ENCODE measurements at places on chromosomes 4 and X. TPM values are rescaled to one million over a fixed set of nuclear protein-coding genes. Genes with fewer than 3 reads are reported as not detected.

The TTC29 gene
- not detected for polyA plus RNA-seq

The YY2 gene
- 0.54 TPM for polyA plus RNA-seq

The NDNF gene
- not detected for polyA plus RNA-seq

The IGSF1 gene
- polyA plus RNA-seq, result not detected

The RHOXF1 gene
- polyA plus RNA-seq, result 2.8 TPM

The FGG gene
- polyA plus RNA-seq, result not detected

The LIAS gene
- polyA plus RNA-seq, result 13.6 TPM

The HPSE gene
- polyA plus RNA-seq, result 8.3 TPM

The ADH4 gene
- polyA plus RNA-seq, result not detected

The TMEM150C gene
- polyA plus RNA-seq, result 0.13 TPM

The AR gene
- polyA plus RNA-seq, result 0.12 TPM

The SLC38A5 gene
- polyA plus RNA-seq, result 21.6 TPM

The SLC6A8 gene
- 0.08 TPM for polyA plus RNA-seq

The TIGD4 gene
- polyA plus RNA-seq, result not detected

The MAMLD1 gene
- 0.24 TPM for polyA plus RNA-seq

The HMGB2 gene
- 288 TPM for polyA plus RNA-seq

The ART3 gene
- not detected for polyA plus RNA-seq

The MAGED4 gene
- 0.31 TPM for polyA plus RNA-seq

The FUNDC2 gene
- 169 TPM for polyA plus RNA-seq

The HELT gene
- not detected for polyA plus RNA-seq

The CENPE gene
- polyA plus RNA-seq, result 1.00 TPM

The ZDHHC15 gene
- 0.08 TPM for polyA plus RNA-seq

The ZCCHC12 gene
- polyA plus RNA-seq, result not detected

The GPR173 gene
- not detected for polyA plus RNA-seq

The ARX gene
- polyA plus RNA-seq, result not detected

The SMIM10L2A gene
- polyA plus RNA-seq, result 0.30 TPM

The MYOZ2 gene
- polyA plus RNA-seq, result not detected

The VCX2 gene
- not detected for polyA plus RNA-seq

The F8A2 gene
- polyA plus RNA-seq, result not detected

The PARM1 gene
- polyA plus RNA-seq, result not detected

The AKAP14 gene
- polyA plus RNA-seq, result not detected

The CSAG1 gene
- polyA plus RNA-seq, result not detected
